Activated T-helper 1 cell treated with anti-CD3 and anti-CD28 coated beads, Interleukin-2, amount 50 U/mL, for 16 hours (primary cell): ENCODE measurements at places on chromosomes 6 and 20.

- DNase-seq: no peak
Measured at GRCh38 chr20:18712131-18712530, 101.5 kb upstream of the SCP2D1 start.

- no peak for DNase-seq
Measured at GRCh38 chr20:7760247-7761031, 179.8 kb downstream of the HAO1 start.

DNA sequence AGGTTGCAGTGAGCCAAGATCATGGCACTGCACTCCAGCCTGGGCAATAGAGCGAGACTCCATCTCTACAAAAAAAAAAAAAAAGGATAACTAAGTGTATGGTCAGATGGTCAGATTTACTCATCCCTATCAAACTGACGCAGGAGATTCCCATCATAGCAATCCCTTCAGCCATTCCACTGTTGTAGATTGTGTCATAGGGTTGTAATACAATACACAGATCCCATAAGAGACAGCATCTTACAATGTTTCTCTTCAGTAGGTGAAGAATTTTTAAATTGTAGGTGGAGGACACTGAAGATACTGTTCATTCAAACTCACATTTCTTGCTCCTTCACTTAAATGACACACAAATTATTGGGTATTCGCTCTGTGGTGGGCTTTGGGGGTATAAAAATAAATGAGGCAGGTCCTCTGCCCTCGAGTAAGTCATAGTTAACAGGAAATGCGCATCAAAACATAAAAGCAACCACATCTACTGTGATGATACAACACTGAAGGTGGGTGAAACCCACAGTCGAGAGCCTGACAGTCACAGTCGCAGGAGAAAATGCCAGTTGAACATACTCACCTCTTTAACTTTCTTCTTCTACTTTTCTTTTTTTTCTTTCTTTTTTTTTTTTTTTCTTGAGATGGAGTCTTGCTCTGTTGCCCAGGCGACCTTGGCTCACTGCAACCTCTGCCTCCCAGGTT lies 205.5 kb downstream of the ZNF217 start:
- no peak for DNase-seq

GRCh38 chr20:603116-603640 lies 6.9 kb downstream of the TCF15 start:
- no peak for DNase-seq

DNA sequence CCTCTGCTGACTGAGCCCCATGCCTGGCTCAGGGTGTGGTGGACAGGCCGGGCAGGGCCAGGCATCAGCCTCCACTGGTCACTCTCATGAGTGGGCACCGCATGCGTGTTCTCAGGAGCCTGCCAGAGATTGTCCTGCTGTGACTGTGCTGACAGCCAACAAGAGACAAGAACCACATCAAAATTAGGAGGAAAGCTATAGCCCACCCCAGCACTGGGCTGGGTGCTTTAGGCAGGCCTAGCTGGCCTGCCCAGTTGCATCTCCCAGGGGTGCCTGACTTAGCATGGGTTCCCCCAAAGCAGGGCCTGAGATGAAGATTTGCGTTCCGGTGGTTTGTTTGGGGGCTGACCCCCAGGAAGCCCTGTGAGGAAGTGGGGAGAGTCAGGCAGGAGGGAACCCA lies 53.9 kb downstream of the LINC00237 start:
- no peak for DNase-seq

DNA sequence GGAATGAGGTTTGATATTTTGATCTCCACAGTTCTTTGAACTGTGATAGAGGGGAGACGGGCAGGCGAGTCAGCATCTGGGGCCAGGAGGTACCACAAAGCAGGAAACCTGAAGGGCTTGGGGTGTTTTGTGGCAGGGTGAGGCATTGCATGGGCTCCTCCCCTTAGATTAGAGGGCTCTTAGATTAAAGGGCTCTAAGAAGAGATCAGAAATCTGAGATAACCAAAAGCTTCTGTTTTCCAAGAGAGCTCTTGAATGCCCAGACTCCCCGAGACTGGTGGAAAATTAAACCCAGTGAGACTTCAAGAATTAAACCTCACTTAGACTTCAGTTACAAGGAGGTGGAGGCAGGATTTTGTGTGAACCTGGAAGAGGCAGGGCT lies 2.4 kb upstream of the GPX5 start:
- no peak for DNase-seq

GRCh38 chr6:52351879-52352238 lies 10.1 kb upstream of the PAQR8 start:
- DNase-seq: no peak

GRCh38 chr20:43345676-43346075 lies 112.0 kb upstream of the SRSF6 start:
- no peak for DNase-seq

GRCh38 chr6:138334000-138334399 lies 43.7 kb upstream of the SMIM28 start:
- DNase-seq: no peak

DNA sequence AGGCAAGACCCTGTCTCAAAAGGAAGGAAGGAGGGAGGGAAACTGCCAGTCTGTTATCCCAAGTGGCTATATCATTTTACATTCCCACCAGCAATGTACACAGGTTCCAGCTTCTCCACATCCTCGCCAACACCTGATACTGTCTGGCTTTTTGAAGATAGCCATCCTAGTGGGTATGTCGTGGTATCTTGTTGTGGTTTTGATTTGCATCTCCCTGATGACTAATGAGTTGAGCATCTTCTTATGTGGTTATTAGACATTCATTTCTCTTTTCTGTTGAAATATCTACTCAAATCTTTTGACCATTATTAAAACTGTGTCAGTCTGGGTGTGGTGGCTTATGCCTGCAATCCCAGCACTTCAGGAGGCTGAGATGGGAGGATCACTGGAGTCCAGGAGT lies 47.9 kb upstream of the ARID1B start:
- no peak for DNase-seq

GRCh38 chr6:134324766-134325165 lies 6.9 kb upstream of the SGK1 start:
- no peak for DNase-seq

- DNase-seq: no peak
Measured at GRCh38 chr6:30760549-30760948, 16.2 kb upstream of the IER3 start.

- no peak for DNase-seq
Measured at GRCh38 chr6:149056777-149057463, 260.6 kb upstream of the TAB2 start.

DNA sequence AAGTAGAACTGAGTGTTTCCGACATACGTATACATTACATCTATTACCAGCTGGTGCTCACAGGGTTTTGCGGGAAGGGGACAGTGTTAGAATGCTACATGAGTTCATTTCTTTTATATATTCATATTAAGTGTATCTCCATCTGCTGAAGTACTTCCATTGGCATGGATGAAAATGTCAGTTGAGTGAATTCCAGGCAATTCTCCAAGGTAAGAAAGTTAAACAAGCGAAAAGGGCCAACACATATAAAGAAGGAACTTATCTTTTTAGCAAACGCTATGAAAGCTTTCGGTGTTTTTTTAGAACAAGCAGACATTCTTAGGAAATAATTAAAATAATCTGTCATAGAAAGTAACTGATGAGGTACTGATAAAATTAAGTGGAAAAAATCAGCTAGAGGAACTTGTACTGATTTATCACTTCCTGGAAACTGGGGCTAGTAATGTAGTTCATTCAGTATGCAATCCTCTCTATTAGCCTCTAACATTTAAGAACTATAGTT lies 34.6 kb downstream of the RNF146 start:
- DNase-seq: no peak

GRCh38 chr6:139373154-139373927 lies 1.1 kb downstream of the CITED2 start:
- DNase-seq: peak; percentile 51

- no peak for DNase-seq
Measured at GRCh38 chr6:54827010-54827409, 19.6 kb upstream of the FAM83B start.

DNA sequence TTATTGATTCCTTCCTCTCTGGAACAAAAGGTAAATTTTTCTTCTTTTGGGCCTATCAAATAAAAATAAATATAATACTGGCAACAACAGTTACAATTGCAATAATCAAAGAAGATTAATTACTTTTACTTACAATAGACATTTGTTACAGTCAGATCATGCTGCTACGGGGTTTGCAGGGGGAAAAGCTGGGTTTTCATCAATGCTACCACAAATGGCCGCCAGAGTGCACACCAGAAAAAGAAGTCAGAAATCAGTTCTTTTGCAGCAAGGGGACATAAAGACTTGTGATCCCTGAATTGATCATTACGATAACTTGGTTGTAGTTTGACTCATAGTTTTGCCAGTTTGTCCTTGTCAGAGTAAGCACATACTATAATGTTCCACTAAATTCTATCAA lies 714.5 kb upstream of the EYS start:
- DNase-seq: no peak

DNA sequence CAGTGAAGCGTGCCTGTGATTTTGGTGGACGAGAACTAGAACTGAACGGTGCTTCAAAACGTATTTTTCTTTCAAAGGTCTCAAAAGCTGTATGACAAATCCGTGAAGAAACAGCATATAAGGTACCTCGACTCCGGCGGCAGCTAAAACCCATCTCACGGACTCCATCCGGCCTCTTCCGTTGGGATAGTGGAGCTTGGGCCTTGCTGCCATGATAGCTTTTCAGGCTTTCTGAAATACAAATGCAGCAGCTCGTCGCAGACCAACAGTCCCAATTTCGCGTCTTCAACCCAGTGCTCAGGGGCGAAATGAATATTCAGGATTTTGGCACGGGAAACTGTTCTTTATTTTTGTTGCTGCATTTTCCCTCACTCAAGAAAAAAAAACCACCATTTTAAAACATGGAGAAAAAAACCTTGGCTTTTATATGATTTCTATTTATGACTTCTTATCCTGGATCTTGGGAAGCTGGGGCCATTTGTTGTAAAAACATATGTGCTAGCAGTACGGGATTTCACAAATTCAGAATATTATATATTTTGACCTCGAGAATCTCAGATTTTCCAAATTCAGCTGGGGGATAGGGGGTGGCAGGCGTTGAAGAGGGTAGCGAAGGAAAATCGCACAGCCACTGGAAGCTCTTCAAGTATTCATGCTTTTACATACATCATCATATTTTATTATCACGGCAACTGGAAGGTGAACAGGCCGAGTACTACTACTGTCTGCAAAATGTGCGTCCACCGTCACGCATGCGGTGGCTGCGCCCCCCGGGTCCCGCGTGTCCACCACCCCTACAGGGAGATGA lies 849 bp downstream of the GSTA4 start:
- no peak for DNase-seq

GRCh38 chr6:105397987-105398386 lies 4.9 kb downstream of the PREP start:
- DNase-seq: no peak

GRCh38 chr6:140660295-140660694 lies 1285.8 kb upstream of the CITED2 start:
- DNase-seq: no peak

DNA sequence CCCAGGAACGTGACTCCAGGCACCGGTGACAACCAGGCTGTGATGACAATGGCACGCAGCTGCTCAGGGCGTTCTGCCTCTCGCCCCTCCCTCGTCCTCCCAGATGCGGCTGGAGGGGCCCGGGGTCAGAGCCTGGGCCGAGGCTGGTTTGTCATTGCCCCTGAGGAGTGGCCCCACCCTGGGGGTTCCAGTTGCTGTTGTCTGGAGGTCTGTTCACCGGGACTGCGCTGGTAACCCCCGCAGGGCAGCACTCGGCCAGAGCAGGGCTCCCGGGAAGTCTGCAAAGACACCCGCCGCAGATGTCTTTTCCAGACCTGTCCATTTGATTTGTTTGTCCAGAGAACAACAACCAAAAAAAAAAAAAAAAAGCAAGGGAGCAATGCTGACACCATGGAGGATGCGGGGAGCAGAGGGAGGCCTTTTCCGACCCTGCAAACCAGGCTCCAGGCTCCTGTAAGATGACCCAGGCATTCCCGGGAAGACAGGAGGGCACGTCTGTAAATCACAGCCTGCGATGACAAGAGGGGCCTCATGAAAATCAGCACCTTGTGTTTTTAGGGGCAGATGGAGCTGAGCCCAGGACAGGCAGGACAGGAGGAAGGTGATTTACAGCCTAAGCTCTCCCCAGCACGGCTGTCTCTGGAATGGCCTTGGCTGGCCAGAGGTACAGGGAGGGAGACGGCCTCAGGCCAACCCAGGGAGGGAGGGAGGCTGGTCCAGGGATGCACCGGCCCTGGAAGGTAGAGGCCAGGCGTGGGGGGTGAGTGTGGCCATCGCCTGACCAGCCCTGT lies 189.3 kb downstream of the ERMARD start:
- no peak for DNase-seq

GRCh38 chr6:53009056-53009455 lies 14.0 kb upstream of the GSTA4 start:
- no peak for DNase-seq
